ENCODE measurements at places on chromosomes 1 and 21.

DNA sequence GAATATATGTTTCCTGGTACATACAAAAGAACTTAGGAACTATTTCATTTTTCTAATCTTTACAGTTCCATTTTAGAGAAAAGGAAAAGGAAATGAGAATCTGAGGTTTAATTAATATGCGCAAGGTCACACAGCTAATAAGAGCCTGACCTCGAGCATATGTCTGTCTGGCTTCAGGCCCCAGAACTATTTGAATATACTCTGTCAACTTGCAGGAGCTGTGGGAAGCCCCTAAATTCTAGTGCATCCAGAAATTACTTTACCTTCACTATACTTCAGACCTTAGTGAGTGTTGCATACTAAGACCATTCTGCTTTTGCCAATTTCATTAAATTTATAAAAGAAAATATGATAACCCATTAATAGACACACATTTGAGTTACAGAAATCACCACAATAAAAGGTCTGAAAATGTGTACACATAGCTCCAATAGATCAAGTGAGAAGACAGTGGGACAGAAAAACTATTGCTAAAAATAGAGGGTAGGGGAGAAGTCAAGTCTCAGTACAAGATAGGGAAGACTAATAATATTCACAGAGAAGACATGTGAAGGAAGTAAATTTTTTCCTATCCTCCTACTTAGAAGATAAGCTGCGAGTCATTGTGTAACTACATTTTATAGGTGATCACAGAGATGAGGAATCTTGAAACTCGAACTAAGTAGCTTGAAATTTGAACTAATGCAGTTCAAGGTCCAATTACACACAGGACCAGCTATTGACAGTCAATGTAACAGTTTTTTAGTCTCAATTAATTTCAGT lies 3.8 kb downstream of the RGS13 start:
- DNase-seq = no peak

DNA sequence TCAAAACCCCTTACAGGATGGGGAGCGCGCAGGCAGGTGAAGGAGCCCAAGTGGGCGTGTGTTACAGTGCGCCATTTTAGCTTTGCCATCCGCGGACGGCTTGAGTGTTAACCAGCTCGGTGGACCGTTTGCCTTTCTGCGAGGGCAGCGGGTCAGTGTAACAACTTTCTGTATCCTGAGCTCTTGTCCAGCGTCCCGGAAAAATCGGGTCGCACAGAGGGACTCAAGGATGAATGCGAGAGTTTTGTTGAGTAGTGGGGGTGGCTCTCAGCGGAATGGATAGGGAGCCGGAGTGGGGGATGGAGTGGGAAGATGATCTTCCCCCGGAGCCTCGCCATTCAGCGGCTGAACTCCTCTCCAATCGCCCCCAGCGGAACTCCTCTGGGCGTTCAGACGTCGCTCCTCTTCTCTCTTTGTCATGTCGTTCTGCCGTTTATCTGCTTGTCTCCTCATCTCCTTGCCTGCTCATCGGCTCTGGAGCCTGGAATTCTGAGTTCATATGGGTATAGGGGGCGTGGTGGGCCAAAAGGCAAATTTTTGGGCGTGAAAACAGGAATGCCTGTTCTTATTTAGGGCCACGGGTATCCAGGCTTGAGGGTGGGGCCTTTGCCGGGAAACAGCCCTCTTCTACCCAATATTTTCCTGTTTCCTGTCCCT lies 295.4 kb downstream of the CTH start:
- no peak for DNase-seq

DNA sequence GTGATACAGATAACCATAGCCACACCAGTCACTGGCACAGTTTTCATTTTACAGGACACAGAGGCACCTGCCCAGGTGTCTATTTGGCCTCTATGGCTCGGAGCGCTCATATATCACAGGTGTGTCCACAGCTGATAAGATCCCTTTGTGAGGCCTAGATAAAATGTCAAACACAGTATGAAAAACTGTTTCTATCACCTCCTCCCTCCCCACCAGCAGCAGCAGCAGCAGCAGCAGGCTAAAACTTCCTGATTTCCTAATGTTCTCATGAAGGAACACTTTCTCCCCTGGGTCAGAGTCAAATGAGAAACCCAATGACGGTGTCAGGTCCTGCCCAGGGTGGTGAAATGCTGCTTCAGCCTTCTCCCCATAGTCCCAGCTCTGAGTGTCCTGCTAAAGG lies 24.4 kb downstream of the ELAPOR1 start:
- DNase-seq = no peak

DNA sequence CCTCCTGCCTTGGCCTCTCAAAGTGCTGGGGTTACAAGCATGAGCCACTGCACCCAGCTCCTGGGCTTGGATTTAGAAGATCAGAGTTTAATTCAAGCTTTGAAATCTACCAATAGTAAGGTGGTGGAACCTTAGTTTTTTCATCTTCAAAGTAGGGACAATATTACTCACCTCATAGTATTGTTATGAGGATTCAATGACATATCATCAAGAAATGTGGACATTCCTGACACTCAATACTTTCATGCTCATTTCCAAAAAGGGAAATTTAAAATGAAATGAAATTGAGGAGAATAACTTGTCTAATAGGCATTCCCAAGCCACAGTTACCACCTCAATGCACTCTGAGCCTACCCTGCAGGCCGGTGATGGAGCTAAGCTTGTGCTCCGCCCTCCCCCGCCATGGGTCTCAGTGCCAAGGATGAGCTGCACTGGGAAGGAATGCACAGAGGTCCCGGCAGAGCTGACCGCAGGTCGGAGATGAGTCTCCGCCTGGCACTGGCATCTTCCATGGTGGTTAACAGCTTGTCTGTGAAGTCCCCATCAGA lies 56.5 kb upstream of the BCAR3 start:
- DNase-seq = no peak

DNA sequence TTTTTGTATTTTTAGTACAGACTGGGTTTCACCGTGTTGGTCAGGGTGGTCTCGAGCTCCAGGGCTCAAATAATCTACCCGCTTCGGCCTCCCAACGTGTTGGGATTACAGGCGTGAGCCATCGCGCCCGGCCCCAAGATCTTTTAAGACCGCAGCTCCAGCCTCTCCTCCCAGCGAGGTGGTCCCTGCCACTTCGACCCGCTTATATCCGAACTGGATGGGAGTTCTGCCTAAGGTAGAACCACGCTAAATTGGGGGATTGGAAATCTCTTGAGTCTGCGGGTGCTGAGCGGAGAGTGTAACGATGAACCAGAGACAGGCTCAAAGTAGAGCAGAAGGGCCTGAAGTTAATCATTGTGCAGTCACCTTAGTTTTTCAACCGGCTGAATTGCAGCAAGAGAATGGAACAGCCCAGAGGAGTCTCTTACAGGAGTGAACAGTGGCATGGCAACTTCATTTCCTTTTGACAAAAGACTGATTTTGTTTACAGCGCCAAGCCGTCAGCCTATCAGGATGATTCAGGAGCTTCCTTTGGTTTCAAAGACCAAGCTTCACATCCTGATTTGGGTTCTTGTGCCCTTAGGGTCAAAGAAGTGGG lies 726 bp upstream of the CYB5R1 start:
- DNase-seq = no peak

Data from stimulated activated CD4-positive, alpha-beta T cell treated with anti-CD3 and anti-CD28 coated beads, Interleukin-4, amount 100 ng/mL, for 48 hours (primary cell).